ENCODE measurements at places on chromosomes 4 and X.

GRCh38 chr4:107689912-107690587, 30.0 kb downstream of the PAPSS1 start:
- no peak for DNase-seq

- no peak for DNase-seq
These were observed 49.6 kb downstream of the MAP7D2 start for GRCh38 chrX:20066968-20067708.

- no peak for DNase-seq
These were observed 17.9 kb downstream of the REELD1 start for GRCh38 chr4:146232131-146232722.

DNA sequence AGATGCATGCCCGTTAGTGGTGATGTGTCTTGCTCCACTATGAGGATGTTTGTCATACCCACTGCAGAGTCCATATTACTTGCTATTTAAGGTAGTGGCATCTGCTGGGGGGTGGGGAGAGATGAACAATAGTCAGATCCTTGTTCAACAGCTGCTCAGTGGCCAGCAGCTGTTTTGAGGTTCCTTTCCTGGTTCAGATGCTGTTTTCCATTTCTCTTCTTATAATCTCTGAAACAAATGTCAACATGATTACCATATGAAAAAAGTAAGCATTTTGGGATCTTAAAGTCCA, 1567.9 kb upstream of the TENM3 start:
- no peak for DNase-seq

- no peak for DNase-seq
These were observed 592.9 kb downstream of the BCOR start for GRCh38 chrX:39504850-39505259.

- no peak for DNase-seq
These were observed 66.3 kb upstream of the DIPK2B start for GRCh38 chrX:45267007-45267406.

- DNase-seq = no peak
These were observed 7.3 kb downstream of the PLP1 start for GRCh38 chrX:103783971-103784370.

GRCh38 chrX:48676893-48677270, 6.7 kb upstream of the WAS start:
- no peak for DNase-seq

DNA sequence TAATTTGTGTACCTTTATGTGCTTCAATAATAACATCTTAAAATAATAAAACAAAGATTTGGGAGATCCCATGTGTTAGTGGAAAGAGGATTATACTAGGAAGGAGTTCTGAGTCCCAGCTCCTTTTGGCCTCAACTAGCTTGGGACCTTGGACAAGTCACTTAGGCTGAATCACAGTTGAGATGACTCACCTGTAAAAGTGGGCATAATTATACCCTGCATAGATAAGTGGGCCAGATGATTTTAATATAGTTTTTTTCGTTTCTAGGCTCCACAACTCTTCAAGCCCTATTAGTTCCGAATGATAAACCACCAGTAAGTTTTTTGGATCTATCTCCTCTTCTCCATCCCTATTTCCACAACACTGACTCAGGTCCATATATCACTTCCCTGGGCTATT, 131.8 kb downstream of the ENOX2 start:
- no peak for DNase-seq

DNA sequence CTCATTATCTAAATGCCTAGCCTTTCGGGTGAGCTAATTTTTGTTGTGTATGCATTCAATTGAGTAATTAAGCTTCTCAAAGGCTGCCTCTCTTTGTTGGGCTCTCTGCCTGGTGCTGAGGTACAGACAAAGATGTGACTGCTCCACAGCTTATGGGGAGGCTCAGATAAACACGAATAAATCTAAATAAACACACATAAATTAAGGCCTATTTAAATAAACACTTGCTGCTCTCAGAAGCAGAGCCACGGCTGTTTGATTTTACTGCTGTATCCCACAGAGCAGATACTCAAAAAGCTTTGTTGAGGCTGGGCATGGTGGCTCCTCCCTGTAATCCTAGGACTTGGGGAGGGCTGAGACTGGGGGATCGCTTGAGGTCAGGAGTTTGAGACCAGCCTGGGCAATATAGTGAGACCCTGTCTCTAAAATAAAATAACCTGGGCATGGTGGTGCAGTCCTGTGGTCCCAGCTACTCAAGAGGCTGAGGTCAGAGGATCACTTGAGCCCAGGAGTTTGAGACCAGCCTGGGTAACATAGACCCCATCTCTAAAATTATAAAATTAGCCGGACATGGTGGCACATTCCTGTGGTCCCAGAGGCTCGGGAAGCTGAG, 8.4 kb upstream of the CD99 start:
- DNase-seq = no peak

DNA sequence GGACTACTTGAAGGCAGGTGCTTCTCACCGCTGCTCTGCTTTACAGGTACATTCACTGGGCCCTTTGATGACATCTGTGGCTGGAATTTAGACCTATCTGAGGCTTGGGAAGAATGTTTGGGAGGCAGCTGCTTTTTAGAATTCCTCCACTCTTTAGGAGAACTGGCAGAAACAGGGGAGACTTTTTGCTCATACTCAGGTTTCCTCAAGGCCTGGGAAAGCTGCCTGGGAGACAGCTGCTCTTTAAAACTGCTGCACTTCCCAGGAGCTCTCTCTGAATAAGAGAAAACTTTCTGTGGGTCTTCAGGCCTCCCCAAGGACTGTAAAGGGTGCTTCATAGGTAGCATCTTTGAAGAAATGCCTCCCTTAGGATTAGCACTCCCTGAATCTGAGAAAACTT, 14.3 kb downstream of the CT47C1 start:
- DNase-seq = no peak

GRCh38 chr4:14772388-14772787, 229.9 kb upstream of the CPEB2 start:
- DNase-seq = no peak

DNA sequence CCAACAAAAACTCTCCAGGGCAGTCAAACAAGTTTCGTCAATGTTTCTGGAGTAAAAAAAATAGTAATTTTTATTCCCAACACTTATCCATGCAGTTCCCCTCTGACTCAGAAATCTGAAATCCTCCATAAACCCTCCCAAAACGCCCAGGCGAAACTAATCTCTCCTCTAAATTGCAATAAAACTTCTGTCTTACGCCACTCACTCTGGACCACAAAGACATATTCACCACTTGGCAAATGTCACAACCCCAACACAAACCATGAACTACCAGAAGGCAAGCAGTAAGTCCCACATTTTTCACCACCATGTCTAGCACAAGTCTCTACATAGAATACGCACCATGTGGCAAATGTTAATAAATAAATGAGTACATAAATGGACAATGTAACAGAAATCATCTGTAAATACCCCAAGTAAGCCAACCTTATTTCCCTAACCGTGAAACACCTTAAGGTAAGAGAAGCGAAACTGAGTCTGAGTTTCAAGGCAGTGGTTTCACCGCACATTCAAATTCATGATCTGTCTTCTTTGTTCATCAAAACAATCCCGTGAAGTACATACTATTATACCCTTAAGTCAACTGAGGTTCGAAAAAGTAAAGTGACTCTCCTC, 1.6 kb downstream of the PAPSS1 start:
- DNase-seq = no peak

- no peak for DNase-seq
These were observed 240.5 kb downstream of the GRIA3 start for GRCh38 chrX:123424546-123424945.

- no peak for DNase-seq
These were observed 430.0 kb downstream of the INPP4B start for GRCh38 chr4:142416121-142416520.

DNA sequence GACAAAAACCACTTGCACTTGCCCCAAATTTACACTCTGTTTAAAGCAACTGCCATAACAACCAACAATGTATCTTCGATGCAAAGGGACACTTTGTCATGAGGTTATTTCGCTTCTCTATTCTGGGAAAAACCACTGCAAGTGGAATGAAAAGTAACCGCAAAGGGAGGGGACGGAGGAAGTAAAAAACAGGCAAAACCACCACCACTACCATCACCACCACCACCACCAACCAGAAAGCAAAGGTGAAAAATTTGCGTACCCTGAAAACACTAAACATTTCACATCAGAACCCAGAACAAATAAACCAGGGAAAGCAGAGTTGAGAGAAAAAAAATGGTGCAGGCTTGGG, 1.2 kb upstream of the N4BP2 start:
- peak; percentile 68 for DNase-seq

- no peak for DNase-seq
These were observed 209.7 kb downstream of the SPRY1 start for GRCh38 chr4:123606336-123606735.

DNA sequence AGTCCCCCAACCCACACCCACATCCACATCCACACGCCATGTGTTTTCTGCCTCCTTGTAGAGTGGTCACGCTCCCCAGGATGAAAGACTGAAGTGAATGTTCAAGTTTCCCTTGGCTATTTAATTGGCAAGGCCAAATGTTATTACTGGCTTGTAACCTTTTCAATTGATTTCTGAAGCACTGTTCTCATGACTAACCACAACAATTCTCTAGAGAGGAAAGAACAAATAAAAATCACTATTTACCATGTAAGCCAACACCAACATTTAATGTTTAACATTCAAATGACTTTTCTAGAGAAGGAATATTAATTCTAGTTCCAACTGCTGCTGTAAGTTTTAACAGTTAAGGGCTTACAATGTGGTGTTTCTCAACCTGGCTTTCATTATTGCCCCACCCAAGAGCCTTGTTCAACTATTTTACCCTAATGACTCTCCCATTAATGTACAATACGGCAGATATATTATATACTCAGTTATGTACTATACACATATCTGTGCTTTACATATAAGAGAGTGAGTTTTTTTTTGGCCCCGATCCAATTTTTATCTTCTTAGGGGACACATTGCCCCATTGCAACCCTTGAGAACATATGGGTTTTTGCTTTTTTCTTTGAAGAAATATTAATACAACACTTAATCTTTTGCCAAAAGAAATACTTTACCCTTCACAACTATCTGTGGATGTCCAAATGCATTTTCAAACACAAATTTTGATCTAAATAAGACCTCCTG, 46.5 kb downstream of the RELL1 start:
- DNase-seq = no peak

GRCh38 chr4:76622126-76622525, 187.1 kb downstream of the SHROOM3 start:
- DNase-seq = no peak

DNA sequence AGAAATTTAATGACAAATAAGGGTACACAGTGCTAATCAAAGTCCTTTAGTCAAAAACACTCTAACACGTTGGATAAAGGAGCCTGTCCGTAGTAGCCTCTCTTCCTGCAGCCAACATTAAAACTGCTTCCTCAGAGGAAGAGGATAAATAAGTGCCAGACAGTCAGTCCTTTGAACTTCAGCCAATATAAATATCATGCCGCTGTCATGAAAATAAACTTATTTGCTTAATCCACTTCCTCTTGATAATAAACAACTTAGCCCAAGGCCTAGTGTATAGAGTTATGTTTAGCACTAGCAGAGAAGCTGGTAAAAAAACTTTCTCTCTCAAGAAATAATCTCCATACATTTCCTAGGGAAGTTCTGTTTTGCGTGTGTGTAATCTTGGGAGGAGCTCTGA, 196.7 kb downstream of the HS3ST1 start:
- no peak for DNase-seq

DNA sequence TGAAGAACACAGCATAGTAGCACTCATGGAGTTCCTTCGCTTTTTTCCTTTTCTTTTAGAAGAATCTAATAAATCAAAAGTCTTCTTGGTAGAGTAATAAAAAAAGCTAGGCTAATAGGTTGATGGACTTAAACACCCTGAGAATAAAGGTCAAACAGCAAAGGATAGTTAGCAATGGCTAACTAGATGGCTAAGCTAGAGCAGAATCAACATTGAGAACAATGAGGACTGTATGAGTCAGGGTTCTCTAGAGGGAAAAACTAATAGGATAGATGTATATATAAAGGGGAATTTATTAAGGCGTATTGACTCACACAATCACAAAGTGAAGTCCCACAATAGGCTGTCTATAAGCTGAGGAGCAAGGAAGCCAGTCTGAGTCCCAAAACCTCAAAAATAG, 550.9 kb downstream of the GLUD2 start:
- no peak for DNase-seq

DNA sequence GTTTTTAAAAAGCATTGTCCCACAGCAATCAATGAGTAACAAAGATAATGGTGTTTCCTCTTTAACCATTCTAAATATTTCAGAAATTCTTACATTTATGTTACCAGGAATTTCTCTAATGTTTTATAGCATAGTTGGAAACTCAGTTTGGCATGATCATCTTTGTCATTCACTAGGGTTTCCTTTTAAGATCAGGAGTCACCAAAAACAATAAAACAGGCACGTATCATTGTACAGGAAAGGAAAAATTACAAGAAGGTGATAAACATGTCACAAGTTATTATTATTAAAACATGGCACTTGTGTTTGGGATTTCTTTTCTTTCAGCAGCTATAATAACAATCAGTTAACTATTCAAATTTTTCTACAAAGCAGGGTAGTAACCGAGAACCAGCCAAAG, 84.0 kb downstream of the SLC10A7 start:
- DNase-seq = no peak

- no peak for DNase-seq
These were observed 47.5 kb upstream of the IGFBP7 start for GRCh38 chr4:57157596-57158137.

DNA sequence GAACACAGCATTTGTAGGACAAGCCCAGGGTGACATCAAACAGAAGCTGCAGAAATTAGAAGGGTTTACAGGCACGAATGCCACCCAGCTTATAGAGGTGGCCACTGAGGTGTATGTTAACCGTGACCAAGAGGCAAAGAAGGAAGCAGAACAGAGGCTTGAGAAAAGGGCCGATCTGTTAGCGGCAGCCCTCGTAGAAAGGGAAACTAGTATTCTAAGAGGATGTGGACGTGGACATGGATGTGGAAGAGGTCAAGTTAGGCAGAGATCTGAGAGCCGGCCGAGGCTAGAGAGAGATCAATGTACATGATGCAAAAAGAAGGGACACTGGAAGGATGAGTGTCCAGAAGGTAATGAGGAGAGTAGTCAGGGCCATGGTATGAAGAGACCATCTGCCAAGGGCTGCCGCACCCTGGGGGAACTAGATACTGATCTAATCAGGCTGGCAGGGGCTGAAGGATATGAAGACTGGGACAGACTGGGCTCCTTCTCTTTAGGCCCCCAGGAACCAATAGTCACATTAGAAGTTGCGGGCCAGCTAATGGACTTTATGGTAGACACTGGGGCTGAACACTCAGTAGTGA, 27.5 kb downstream of the LIAS start:
- DNase-seq = no peak

DNA sequence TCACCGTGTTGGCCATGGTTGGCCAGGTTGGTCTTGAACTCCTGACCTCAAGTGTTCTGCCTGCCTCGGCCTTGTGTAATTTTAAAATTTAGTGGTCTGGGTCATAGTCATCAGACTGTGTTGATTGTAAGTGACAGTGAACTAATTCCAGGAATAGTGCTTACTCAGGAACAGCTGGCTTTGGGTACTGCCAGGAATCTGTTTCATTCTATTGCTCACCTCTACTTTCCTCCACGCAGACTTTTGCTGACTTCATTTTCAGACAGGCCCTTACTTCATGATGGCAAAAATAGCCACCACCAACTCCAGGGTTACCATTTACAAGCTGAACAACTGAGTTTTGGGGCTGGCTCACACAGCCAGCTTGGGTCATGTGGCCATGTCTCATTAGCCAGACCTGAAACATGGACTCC, 54.6 kb downstream of the FNIP2 start:
- no peak for DNase-seq

Data from CD4-positive, alpha-beta T cell treated with Interferon gamma for 1 hour (primary cell).